ENCODE measurements at places on chromosomes 6 and 20.

DNA sequence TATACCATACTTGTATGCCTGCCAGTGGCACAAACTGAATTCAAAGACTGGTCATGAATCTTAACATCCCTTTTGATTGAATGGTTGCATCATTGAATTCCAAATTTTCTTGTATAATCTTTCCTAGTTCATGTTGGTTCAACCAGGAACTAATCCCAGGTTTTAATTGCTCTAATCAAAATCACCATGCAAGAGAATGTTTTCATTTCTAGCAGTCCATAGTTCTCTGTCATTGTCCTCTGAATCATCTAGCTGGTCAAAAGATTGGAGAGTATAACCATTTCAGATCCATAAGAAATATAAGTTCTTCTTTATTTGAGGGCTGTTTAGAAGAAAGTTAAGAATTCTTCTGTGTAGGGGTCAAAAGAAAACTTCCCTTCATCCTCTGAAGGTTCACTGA lies 57.2 kb downstream of the ZNF292 start:
- DNase-seq: peak; percentile 15

- DNase-seq: no peak
Observed at GRCh38 chr20:1854246-1854645, 41.0 kb upstream of the SIRPA start.

DNA sequence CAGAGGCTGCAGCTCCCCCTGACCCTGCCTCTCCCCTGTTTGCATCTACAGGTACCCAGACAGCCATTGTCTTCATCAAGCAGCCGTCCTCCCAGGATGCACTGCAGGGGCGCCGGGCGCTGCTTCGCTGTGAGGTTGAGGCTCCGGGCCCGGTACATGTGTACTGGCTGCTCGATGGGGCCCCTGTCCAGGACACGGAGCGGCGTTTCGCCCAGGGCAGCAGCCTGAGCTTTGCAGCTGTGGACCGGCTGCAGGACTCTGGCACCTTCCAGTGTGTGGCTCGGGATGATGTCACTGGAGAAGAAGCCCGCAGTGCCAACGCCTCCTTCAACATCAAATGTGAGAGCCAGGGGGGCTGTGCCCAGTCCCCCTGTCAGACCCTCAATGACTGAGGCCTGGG lies 42.1 kb upstream of the SRF start:
- no peak for DNase-seq

GRCh38 chr20:45450097-45450818 lies 19.3 kb upstream of the WFDC2 start:
- DNase-seq: peak; percentile 80

GRCh38 chr6:117206944-117207687 lies 58.2 kb upstream of the VGLL2 start:
- DNase-seq: peak; percentile 4

- peak; percentile 81 for DNase-seq
Observed at GRCh38 chr6:16803294-16804200, 42.3 kb upstream of the ATXN1 start.

GRCh38 chr6:6591778-6592465 lies 3.4 kb downstream of the LY86 start:
- DNase-seq: no peak

DNA sequence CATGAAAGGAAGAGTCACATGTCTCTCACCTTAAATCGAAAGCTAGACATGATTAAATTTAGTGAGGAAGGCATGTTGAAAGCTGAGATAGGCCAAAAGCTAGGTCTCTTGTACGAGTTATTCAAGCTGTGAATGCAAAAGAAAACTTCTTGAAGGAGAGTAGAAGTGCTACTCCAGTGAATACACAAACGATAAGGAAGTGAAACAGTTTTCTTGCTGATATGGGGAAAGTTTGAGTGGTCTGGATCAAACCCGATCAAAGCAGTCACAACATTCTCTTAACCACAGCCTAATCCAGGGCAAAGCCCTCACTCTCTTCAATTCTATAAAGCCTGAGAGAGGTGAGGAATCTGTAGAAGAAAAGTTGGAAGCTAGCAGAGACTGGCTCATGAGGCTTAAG lies 1.9 kb upstream of the TPD52L1 start:
- no peak for DNase-seq

- DNase-seq: no peak
Observed at GRCh38 chr20:16360668-16361067, 212.6 kb downstream of the KIF16B start.

GRCh38 chr6:143620447-143620846 lies 57.3 kb upstream of the PHACTR2 start:
- DNase-seq: no peak

- DNase-seq: peak; percentile 65
Observed at GRCh38 chr6:149079911-149080491, 237.5 kb upstream of the TAB2 start.

DNA sequence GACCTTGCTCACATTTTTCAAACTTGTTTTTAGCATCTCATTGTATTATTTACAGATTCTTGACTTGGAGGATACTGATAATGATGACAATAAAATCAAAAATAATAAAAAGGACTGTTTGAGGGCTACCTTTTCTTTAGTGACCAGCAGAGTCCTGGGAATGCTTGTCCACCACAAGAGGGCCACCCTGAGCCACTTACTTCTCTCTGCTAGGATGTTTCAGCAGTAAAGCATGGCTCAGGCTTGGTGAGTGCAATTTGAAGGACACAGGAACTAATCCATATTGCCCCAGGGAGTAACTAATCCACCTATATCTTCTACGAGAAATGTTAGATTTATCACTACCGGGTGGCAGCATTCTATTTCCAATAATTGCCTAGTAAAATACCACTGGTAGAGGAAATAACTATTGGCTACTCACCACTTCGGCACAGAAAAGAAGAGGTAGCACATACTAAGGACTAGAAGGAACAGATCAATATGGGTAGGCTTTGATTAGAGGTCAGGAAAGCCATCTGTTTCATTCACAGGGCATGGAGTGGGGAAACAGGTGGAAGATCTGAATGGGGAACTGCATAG lies 5.8 kb upstream of the KIAA0408 start:
- DNase-seq: peak; percentile 64

- peak; percentile 68 for DNase-seq
Observed at GRCh38 chr6:24583463-24584381, 62.3 kb downstream of the KIAA0319 start.

DNA sequence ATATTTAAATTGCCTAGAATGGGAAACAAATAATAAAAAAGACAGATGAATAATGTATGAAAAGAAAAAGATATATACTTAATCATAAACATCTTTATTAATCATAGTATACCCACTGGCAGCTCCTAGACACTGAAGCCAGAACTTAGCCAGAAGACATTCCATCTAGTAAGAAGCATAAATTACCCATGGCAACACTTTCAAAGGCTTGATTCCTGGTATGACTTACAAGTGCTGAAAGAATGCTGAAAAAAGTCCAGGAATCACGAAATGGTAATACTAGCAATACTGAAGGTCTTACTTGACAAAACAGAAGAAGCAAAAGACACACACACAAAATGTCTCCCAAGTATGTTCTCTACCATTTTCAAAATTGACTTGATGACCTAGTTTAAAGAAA lies 38.0 kb downstream of the RWDD2A start:
- peak; percentile 10 for DNase-seq

DNA sequence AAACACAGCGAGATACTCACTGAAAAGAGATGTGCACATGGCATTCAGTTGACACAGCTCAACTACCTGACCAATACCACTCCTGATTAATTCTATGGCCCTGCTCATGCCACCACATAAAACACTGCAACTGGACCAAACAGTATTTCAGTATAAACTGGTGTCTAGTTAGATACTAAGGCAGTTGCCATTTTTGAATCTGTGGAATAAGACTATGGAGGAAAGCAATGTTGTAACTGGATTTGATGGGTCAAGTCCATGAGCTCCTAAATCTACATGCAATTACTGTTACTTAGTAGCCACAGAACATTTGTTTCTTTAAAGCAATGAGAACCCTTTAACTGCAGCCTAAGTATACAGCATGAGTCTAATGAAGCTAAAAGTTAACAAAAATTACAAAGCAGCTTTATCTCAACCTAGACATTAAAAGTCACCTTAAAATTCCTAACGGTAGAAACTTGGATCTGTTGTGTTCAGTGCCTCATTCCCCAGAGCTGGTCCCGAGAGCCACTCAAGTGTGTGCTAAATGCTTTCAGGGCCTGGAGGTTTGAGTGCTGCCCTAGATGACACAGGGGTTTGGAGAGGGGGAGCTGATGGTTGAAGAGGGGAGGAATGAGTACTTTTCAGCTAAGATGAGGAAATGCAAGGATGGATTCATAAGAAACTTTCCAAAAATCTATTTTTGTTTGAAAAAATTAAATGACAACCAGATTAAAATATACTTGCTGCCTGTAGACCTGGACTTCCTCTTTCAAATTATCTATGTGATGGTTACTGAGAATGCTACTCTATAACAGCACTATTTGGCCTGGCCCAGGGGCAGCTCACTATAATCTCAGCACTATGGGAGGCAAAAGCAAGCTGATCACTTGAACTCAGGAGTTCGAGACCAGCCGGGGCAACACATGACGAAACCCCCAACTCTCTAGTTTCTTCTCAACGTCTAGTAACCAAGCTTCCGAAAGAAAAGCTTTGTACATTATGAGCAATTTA lies 15.6 kb downstream of the SNX5 start:
- no peak for DNase-seq

DNA sequence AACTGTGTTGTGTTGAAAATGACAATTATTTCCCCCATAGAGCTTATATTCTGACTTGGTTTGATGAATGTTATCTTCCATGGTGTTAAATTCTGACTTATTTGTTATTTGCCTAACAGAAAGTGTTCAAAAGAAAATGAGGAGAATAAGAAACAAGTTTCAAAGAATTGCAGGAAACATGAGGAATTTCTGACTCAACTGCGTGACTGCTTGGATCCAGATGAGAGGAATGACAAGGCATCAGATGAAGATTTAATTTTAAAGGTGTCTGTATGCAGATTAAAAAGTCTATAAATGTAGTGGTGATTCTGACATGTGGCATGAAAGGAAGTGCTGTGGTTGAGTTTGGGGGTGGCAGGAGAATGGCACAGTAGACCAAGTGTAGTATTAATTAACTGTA lies 50.6 kb downstream of the CCDC170 start:
- DNase-seq: no peak

GRCh38 chr6:7189101-7189758 lies 81.5 kb downstream of the RREB1 start:
- DNase-seq: no peak

- DNase-seq: no peak
Observed at GRCh38 chr6:2862712-2863181, 21.1 kb upstream of the SERPINB1 start.
